ENCODE measurements at places on chromosomes 2 and 18. TPM values are rescaled to one million over a fixed set of nuclear protein-coding genes. Genes with fewer than 3 reads are reported as not detected.

DNA sequence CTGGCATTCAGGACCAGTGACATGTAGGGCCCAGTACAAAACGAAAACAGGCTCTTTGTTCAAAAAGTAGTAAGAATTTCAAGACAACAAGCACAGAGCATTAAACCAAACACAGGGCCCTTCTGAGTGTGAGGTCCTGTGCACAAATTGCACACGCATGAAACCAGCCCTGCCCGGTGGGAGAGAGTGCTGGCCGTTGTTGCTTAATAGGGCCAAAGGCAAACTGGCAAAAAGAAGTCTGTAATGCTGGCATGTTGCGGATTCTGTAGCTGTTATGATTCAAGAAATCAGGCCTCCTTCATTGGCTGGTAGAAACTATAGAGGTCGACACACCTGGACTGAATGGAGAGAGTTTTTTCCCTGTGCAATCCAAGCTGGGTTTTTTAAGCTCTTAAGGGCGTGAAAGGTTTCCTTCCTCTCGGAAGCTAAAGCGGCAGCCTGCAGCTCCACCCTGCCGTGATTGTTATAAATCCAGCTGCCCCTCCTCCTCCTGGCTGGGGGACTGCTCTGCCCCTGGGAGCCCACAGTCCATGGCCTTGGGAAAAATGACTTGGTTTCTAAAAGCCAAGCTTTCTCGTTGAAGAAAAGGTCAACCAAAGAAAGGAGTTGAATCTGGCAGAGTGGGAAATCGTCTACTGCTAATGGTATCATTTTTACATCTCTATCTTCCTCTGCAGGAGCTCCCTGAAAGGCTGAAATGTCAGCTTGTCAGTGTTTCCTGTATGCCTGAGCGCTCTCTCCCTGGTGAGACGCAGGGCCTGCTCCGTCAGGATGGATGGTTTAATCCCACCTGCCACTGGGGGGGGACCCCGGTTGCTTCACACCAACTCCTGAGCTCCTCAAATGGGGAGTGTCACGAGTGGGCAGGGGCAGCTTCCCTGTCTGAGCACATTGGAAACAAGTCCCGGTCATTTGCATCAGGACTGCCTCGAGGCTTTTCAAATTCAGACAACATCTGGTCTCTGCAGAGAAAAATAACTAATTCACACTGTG lies 143.6 kb downstream of the ALPK2 start:
- no peak for DNase-seq

Gene GAREM2
- polyA plus RNA-seq: 0.17 TPM

Gene SLC8A1
- 2.7 TPM for polyA plus RNA-seq

Gene KANSL1L
- 2.1 TPM for polyA plus RNA-seq

Gene TMEM200C
- not detected for polyA plus RNA-seq

DNA sequence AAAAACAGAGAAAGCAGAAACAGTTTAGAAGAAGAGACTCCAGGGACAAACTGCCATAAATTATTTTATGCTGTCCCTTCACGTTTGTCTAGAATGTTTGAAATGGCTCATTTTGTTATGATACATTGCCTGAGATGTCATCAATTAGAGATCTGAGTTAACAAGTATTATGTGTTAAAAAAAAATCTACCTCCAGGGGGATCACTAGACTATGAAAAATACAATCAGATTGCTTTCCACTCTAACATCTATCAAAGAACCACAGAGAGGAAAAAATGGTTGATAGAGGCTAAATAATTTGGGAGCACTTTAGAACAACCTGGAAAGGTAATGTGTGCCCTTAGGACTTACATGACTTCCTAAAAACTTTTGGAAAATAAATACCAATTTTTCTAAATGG lies 103.8 kb upstream of the CCDC150 start:
- no peak for DNase-seq

Gene TRIM43
- not detected for polyA plus RNA-seq

Gene CSRNP3
- 0.61 TPM for polyA plus RNA-seq

Gene CHRND
- not detected for polyA plus RNA-seq

DNA sequence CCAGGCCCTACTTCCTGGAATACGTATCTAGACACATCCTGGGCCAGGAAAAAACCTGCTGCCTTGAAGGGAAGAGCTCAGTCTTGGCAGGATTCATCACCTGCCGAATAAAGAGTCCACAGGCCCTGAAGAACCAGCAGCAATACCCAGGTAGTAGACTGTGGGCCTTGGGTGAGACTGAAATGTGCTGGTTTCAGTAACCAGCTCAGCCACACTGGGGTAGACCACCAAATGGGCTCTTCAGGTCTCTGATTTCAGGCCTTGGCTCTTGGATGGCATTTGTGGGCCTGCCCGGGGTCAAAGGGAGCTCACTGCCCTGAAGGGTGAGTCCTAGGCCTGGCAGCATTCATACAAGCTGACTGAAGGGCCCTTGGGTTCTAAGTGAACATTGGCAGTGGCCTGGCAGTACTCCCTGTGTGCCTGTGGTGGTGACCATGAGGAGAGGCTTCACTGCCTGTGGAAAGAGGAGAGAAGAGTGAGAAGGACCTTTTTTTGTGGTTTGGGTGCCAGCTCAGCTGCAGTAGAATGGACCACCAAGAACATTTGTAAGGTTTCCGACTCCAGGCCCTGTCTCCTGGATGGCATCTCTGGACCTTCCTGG lies 175.1 kb downstream of the ANKRD30B start:
- no peak for DNase-seq

Gene SERPINB2
- 555 TPM for polyA plus RNA-seq

Gene CNGA3
- polyA plus RNA-seq: 0.01 TPM

GRCh38 chr2:100988630-100989417 lies 13.3 kb upstream of the RPL31 start:
- DNase-seq: no peak

DNA sequence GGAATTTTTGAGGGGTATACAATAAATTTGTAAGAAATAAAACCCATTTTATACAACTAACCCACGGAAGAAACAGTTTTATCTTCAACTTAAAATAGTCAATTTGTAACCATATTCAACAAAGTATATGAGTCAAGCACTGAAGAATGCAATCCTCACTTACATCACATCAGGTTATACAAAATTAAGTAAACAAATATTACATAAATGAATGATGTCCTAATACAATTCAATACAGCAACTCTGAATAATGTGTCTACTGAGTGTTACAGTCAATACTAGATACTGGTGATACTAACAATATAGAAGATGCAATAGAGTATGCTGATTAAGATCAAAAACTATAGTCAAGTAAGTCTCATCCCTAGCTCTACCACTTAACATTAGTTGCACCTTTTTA lies 58.6 kb downstream of the FANCL start:
- DNase-seq: no peak

- no peak for DNase-seq
Observed at GRCh38 chr2:257429-257828, 6.4 kb downstream of the SH3YL1 start.

Gene PSD4
- polyA plus RNA-seq: 10.4 TPM

Gene PFN4
- polyA plus RNA-seq: 0.16 TPM

Gene GBX2
- 0.17 TPM for polyA plus RNA-seq

Gene ITGB6
- 174 TPM for polyA plus RNA-seq

Gene COBLL1
- polyA plus RNA-seq: 11.1 TPM

Gene KHK
- 0.06 TPM for polyA plus RNA-seq

- no peak for DNase-seq
Observed at GRCh38 chr2:222313816-222314215, 15.0 kb upstream of the PAX3 start.

GRCh38 chr2:20314562-20315501 lies 35.8 kb downstream of the PUM2 start:
- no peak for DNase-seq

Gene C2orf15
- polyA plus RNA-seq: 0.48 TPM

Gene SETBP1
- 3.3 TPM for polyA plus RNA-seq

DNA sequence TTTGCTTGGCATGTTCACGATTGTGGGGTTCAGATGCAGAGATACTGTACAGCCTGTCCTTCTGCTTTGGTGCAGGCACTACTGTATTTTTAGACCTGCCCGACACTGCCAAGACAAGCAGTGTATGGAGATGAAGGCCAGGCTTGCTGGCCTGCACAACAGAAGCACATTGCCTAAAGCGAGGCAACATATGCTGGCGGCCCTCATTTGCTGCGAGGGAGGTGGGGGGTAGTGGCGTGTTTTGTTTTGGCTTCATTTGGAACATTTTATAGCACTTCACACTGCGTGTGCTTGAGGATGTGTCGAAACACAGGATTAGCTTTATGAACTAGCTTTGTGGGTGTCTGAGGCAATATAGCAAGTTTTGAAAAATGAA lies 27.0 kb downstream of the TMEM182 start:
- DNase-seq: no peak

Gene KLF7
- 42.5 TPM for polyA plus RNA-seq

DNA sequence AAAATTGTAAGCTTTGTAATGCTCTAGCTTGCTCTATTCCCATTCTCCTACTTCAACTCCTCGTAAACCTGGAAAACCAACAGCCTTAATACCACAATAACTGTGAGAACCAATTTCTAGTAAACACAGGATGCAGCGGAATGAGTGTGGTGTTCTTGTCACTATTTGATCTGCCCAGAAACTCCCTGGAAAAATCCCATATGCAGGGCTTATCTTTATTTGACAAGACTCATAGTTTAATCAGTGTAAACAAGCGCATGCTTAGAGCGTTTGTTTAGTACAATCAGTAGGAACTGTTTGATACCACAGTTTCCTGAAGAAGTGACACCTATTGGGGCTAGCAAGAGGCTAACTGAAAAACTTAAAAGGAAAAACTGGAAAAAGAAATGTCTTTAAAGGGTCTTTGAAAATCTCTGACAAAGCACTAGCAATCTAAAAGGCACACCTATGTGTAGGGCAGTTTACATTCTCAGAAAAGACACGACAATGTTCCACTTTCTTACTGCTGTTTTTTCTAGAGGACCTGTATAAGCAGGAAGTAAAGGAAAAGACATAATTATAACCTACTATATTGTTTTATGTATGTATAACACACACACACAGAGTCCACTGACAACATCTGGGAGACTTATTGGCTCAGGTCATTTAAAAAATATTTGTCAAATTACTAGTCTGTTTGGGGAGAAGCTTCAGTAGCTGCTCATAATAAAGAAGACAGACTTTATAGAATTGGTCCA lies 241.4 kb upstream of the KLHL14 start:
- DNase-seq: no peak

GRCh38 chr2:119476301-119477112 lies 44.9 kb downstream of the TMEM37 start:
- peak; percentile 19 for DNase-seq

Gene SUCLG1
- 43.5 TPM for polyA plus RNA-seq

GRCh38 chr2:138180692-138181386 lies 216.6 kb downstream of the HNMT start:
- DNase-seq: no peak

DNA sequence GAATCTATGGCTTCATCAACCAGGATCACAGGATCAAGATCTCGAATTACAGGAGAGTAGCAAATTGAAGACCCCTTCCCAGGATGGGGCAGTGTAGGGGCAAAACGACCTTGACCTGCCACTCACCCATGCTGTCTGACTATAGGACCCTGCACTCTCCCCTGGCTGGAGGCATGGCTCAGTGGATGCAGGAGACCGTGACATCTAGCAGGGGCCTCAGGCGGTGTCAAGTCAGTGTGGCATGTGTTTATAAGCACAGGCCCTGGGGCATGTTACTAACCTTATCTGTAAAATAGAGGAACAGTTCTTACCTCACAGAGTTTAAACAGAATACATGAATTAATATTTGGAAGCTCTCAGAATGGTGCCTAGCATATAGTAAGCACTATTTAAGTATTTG lies 3.5 kb downstream of the HAAO start:
- no peak for DNase-seq

- DNase-seq: no peak
Observed at GRCh38 chr18:4807604-4808293, 352.6 kb upstream of the DLGAP1 start.

DNA sequence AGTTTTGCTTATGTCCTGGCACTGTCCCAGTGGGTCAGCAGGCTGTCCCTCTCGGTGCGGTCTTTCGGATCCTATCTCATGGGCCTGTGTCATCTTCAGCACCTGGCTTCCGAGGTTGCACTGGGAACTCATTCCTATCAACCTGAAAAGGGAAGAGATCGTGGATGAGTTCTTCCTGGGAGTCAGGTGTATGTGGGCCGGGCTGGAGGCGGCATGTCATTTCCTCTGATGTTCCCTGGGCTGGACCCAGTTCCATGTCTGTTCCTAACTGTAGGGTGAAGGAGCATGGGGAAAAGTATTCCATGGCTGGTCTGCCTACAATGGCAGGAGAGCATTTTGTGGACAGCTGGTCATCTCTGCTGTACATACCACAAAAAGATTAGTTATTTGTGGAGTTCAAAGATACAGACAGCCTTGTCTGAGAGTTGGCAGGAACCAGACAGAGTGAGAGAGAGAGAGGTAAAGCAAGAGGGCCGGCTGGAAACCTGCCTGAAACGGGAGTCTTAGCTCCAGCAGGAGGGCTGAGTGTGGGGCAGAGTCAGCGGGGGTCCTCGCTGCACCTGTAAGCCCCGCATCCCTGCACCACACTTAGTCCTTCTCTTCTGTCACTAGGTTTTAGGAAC lies 25.2 kb downstream of the FAM228A start:
- no peak for DNase-seq

Gene AQP4
- polyA plus RNA-seq: not detected

GRCh38 chr2:157592948-157593347 lies 35.7 kb downstream of the ACVR1C start:
- no peak for DNase-seq

- DNase-seq: no peak
Observed at GRCh38 chr2:127107622-127107999, 657 bp upstream of the BIN1 start.

GRCh38 chr2:218005028-218005427 lies 2.2 kb upstream of the TNS1 start:
- DNase-seq: no peak

- DNase-seq: no peak
Observed at GRCh38 chr2:240972636-240973521, 25.5 kb upstream of the SNED1 start.

GRCh38 chr2:168097431-168097830 lies 150.0 kb downstream of the STK39 start:
- peak; percentile 96 for DNase-seq

- no peak for DNase-seq
Observed at GRCh38 chr2:121886059-121886458, 130.6 kb downstream of the TSN start.

Gene TEKT4
- polyA plus RNA-seq: not detected

DNA sequence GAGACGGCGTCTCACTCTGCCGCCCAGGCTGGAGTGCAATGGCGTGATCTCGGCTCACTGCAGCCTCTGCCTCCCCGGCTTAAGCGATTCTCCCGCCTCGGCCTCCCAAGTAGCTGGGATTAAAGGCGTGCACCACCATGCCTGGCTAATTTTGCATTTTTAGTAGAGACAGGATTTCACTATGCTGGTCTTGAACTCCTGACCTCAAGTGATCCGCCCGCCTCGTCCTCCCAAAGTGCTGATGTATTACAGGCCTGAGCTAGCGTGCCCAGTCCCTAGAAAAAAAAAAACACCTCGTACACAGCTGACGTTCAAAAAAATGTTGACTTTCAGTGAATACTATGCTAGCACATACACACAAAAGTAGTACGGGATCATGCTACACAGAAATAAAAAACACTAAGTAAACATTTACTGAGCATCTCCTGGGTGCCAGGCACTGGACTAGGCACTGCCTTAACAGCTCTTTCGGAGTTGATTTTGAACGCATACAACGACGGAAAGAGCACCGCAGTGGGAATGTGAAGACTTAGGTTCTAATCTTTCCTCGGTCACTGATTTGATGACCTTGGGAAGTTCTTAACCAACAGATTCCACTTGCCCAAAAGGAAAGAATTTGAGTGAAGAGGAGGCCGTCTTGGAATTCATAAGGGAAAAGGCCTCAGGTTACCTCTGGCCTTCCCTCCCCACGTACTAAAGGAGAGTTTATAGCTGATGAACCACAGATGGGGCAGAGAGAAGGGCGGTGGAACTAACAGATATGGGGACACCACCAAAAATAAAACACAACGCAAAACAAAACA lies 1.1 kb downstream of the DNAJC27 start:
- no peak for DNase-seq

Gene ST8SIA3
- not detected for polyA plus RNA-seq

Gene ZAP70
- polyA plus RNA-seq: 7.3 TPM

GRCh38 chr2:160474319-160474645 lies 19.3 kb downstream of the RBMS1 start:
- DNase-seq: no peak

Measured in keratinocyte (primary cell).